ENCODE measurements at places on chromosomes 6 and 20.

- no peak for DNase-seq
Measured at GRCh38 chr6:158770533-158771330, 48.4 kb downstream of the EZR start.

- DNase-seq = no peak
Measured at GRCh38 chr6:1997702-1998101, 247.7 kb downstream of the GMDS start.

GRCh38 chr20:6533761-6534479, 233.6 kb upstream of the BMP2 start:
- DNase-seq = no peak

DNA sequence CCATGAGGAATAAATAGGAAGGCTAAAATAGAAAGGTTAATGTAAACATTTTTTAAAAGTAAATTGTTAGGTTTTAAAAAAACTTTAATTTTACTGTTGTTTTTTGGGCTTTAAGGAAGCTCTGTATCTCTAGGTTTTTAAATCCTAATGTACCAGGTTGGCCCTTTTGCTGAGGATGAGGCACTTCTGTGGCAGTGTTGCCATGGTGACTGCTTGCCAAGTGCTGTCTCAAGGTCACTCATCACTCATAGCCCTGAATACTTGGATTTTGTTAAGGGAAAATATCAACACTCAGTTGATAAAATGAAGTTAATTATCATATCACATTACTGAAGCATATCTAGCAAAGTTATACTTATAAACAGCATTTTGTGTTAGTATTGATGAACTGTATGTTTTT, 50.2 kb downstream of the NCOA3 start:
- DNase-seq = no peak

DNA sequence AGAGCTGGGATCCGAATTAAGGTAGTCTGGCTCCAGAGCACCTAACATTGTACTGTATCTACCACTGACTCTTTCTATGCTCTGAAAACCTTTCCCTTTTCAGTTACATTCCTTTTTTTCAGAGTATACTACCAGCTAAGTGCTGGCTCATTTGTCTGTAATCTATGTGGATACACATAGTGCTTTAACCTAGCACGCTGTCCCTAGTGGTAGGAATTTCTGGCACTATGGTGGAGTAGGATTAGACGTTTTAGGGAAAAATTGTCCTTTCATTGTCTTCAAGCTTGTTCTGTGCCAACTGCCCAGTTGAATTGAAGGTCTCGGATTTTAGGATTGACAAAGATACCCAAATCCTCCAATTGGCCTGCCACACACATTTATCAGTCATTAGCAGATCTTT, 259.1 kb upstream of the FERMT1 start:
- DNase-seq = no peak

DNA sequence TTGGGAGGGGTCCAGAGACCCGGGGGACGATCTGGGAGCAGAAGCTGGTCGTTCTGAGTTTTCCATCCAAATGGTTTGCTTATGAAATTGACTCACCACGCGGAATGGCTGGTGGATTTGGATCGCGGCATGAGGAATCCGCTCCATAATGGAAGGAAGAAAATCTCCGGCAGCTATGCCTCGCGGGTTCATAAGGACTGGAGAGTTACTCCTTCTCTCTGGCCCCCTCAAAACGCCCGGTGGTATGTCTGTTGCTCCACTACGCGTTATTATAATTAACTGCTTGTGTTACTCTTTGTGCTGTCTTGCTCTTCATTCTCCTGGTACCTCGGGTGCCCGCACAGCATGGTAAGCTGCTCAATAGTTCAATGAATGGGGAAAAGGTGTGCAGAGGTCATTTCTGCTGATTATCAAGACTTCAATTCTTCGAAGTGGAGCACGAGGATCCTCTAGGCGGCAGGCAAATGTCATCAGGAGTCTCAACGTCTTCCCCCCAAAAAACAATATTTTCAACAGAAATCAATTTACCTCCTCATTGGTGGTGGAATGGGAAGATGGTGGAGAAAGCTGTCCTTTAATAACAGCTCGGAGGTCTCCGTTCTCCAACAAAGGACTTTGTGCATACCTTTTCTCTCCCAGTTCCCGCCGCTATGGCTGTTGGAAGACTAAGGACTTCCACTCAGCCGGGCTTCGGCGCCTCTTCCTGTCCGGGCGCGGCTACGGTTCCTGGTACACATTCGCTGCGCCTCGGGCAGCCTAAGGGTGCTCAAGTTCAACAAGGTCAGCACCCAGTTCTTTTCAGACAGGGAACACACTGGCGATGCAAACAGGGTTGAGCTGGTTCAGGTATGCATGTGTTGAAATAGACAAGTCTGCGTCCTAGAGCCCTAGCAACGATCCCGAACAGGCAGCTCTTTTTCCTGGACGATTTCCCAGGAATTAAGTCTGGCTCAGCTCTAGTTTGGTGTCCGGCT, 9.2 kb upstream of the PRSS16 start:
- DNase-seq = no peak

GRCh38 chr6:145327586-145327985, 407.7 kb downstream of the EPM2A start:
- no peak for DNase-seq

DNA sequence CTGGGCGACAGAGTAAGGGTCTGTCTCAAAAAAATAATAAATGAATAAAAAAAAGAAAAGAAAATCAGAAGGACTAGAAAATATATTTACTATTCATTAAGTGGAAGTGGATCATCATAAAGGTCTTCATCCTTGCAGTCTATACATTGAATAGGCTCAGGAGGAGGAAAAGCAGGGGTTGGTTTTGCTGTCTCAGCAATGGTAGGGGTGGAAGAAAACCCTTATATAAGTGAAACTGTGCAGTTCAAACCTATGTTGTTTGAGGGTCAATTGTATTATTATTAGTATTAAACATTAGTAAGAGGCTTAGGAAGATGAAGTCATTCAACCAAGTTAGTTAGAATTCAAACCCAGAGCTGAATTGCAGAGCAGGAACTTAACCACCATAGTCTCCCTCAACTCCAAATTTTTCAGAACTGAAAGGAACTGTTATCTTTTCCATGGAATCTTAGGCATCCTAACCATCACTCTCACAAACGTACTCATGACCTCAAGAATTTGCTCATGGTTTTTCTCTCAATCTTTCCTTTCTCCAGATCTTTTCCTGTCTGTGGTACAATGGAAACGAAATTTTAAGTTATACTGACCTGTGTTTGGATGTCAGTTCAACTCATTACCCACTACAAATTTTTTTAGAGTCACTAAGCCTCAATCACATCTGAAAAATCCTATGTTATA, 7.7 kb upstream of the SMIM13 start:
- DNase-seq = no peak

- no peak for DNase-seq
Measured at GRCh38 chr6:30060606-30061091, 416 bp upstream of the POLR1H start.

DNA sequence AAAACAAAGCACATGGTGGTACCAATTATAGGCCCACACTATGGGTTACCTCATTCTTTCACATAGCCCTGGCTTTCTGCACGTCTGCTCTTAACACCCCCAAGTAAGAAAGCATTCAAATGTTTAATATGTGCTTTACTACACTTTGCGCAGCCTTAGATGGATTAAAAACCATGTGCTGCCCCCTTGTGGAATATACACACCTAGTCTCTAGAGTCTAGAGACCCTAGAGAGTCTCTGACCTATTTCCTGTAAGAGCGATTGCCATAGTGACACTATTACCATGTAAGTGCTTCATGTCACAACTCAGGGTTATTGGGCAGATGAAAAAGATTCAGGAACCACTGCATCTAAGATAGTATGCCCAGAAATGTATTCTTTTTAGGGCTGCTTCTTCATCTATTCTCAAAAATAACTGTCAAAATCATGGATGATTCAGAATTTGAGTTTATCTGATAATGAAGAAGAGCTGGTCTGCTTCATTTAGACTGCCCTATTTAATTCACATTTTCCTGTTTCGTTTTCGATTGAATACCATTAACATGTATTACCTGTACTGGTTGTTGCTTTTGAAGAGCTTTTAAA, 186.3 kb downstream of the ADGB start:
- DNase-seq = no peak

GRCh38 chr20:39632176-39632575, 670.0 kb downstream of the DHX35 start:
- DNase-seq = no peak

DNA sequence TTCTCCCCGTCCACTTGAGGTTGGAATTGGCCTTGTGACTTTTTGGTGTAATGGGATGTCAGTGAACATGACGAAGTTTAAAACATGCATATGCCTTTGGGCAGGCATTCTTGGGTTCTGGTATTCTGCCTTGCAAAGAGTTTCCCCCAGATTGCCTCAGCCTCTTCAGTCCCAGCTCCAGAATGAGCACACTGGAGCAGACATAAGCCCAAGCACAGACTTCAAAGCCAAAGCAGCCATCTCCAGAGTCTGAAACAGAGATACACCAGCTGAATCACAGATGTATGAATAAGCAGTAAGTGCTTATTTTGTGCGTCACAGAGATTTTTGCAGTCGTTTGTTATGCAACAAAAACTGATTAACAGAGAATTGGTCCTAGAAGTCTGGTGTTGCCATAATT, 546.0 kb downstream of the FRK start:
- DNase-seq = no peak

GRCh38 chr6:170134031-170134470, 156.8 kb downstream of the DLL1 start:
- DNase-seq = no peak

- DNase-seq = no peak
Measured at GRCh38 chr6:105273589-105273988, 93.8 kb upstream of the POPDC3 start.

- DNase-seq = no peak
Measured at GRCh38 chr20:16520154-16520553, 53.1 kb downstream of the KIF16B start.

GRCh38 chr6:26267083-26267589, 97.9 kb upstream of the BTN3A2 start:
- no peak for DNase-seq

GRCh38 chr6:112592159-112592558, 245.0 kb downstream of the RFPL4B start:
- no peak for DNase-seq

DNA sequence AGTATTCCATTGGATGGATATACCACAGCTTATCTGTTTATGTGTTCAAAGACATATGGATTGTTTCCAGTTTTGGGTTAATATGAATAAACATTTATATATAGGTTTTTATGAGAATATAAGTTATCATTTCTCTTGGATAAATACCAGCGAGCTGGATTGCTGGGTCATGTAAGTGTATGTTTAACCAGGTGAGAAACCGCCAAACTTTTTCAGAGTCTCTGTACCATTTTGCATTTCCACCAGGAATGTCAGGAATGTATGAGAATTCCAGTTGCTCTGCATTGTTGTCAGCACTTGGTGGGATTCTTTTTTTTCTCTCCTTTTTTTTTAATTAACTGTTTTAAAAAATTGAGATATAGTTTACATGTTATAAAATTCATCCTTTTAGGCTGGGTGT, 52.1 kb downstream of the PHF20 start:
- no peak for DNase-seq

GRCh38 chr20:11301699-11302098, 616.0 kb upstream of the BTBD3 start:
- DNase-seq = no peak

GRCh38 chr6:14456941-14457340, 339.4 kb downstream of the CD83 start:
- no peak for DNase-seq

DNA sequence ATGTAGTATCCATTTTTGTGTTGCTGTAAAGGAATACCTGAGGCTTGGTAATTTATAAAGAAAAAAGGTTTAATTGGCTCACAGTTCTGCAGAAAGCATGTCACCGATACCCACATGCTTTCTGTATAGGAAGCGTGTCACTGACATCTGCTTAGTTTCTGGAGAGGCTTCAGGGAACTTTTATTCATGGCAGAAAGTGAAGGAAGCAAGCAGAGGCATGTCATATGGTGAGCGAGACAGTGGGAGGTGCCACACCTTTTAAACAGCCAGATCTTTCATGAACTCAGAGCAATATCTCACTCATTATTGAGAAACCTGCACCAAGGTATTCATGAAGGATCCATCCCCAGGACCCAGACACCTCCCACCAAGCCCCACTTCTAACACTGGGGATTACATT, 3.5 kb downstream of the SUMO4 start:
- no peak for DNase-seq

DNA sequence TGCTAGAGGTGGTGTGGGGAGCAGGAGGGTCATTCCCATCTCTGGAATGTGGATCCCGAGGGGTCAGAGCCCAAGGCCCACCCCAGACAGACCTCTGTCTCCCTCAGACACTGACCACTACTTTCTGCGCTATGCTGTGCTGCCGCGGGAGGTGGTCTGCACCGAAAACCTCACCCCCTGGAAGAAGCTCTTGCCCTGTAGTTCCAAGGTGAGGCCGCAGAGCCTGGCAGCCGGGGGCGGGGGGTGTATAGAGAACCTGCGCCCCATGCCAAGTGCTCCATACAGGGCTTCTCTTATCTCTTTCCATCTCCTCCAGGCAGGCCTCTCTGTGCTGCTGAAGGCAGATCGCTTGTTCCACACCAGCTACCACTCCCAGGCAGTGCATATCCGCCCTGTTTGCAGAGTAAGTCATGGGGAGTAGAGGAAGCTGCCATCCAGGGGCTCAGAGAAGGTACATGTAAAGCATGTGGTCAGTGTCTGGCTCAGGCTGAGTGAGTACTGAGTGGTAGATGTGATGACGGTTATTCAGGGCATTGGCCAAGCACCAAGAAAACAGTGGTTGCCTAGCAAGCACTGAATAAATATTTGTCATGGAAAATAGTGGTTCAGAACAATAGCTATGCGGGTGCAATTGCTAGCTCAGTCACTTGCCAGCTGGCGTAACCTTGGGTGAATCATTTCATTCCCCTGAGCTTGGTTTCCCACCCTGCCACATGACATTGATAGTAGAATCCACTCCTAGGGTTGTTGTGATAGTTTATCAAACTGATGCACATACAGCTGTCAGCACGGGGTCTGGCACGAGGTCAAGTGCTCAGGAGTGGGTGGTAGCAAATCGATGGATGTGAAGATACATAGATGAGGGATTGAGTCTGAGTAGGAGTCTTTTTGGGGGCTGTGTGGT, 3.5 kb downstream of the PIGT start:
- DNase-seq = no peak

DNA sequence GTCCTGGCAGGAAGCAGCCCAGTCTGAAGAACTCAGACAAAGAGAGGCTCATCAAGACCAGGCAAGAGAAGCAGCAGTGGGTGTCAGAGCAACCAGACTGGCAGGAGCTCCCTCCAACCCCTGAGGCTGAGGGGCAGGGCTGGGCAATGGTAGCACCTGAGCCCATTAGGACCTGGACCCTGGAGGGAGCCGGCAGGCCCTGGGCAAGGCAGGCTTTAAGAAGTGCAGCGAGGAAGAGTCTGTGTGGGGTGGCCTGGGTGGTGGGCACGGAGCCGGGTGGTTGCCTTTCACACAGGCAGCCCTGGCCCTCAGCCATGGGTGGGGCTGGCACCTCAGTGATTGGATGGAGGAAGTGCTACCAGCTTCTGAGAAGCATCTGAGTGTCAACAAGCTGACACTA, 33.1 kb upstream of the IRF4 start:
- DNase-seq = no peak

DNA sequence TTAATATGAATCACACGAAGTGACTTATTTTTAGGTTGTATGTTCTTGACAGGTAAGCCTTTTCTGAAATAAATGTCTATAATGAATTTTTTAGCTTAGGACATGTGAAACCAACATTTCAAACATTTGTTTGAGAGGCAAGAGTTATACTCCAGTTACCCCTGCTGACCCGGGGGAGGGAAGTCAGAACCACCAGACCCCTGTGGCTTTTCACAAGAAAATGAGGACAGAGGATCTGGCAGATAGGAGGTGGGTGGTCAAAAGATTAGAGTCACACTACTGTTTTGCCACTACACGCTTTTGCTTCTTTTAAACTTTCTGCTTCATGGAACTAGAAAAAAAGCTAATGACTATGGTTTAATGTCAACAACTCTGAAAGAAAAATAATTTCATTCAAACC, 27.5 kb upstream of the ADGRF4 start:
- no peak for DNase-seq

Measured in stimulated activated CD8-positive, alpha-beta memory T cell treated with anti-CD3 and anti-CD28 coated beads, Interleukin-15, amount 100 ng/mL, for 1 hour (primary cell).